Forelimb muscle (tissue), 1 donor: ENCODE measurements at places on chromosomes 16 and 17.

DNA sequence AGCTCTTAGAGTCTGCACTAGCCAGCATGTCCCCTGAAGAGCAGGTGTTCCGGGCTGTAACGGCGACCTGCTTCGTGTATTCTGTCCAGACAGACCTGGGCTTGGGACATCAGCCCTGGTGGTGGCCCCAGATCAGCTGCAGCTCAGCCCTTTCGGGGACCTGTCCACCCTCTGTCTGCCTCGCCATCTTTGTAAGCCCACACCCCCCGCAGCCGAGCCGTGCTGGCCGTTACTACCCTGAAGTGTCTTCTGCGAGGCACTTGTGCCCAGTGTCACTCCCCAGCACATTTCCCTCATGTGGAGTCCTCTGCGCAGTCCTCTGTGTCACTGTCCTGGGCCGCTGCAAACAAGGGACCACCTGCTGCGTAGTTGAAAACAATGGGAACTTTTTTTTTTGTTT lies 10.4 kb downstream of the CARD14 start:
- no peak for DNase-seq

- DNase-seq = no peak
Observed at GRCh38 chr17:34525651-34526050, 53.7 kb upstream of the TMEM132E start.

- DNase-seq = no peak
Observed at GRCh38 chr16:87351320-87351698, 32.3 kb downstream of the FBXO31 start.

DNA sequence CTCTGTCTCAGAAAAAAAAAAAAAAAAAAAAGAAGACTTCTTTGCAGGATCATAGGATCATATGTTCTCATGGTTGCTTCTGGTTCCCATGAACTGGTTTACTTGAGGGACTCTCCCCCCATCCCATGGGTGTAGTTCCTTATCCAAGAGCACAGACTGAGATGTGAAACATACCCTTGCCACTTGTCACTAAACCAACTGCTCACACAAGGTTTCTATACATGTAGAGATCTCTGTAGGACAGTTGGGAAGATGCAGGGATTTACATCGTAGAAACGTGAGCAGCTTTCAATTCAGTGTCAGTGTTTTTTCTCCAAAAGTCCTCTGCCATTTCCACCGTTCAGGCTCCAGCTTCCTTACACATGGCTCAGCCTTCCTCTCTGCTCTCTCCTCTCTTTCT lies 11.1 kb upstream of the TMEM94 start:
- DNase-seq = no peak

DNA sequence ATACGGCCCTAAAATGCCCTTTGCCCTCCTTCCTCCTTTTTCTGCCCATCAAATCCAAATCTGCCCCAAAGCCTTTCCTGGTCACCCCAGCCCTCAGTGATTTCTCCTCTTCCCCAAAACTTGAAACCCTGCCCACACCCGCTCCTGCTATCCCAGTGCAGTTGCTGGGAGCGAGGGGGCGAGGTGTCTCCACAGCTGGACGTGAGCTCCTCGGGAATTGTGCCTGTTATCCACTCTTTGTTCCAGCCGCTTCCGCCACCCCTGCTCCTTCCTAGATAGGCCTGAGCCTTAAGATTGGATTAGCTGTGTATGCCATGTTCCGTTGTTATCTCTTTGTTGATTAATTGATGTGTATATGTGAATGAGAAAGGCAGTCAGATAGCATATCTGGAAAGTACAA lies 2.6 kb upstream of the KRT35 start:
- no peak for DNase-seq

GRCh38 chr16:67451061-67451703 lies 20.3 kb downstream of the HSD11B2 start:
- no peak for DNase-seq

DNA sequence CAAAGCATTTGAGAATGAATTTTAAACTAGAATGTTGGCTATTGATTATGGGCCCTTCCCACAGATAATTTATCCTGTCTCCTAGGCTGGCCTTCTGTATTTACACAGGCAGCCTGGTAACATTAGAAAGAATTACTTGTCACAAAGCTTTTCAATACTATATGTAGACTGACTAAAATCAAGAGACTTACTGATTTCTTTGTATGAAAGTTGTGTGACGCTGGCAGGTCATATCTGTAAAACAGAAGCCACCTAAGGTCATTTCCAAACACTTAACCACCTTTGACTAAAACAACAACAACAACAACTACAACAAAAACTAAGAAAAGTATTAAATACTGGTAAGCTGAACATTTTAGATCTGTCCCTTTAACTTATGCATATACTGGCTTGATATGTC lies 329.0 kb upstream of the TBX2 start:
- DNase-seq = no peak

DNA sequence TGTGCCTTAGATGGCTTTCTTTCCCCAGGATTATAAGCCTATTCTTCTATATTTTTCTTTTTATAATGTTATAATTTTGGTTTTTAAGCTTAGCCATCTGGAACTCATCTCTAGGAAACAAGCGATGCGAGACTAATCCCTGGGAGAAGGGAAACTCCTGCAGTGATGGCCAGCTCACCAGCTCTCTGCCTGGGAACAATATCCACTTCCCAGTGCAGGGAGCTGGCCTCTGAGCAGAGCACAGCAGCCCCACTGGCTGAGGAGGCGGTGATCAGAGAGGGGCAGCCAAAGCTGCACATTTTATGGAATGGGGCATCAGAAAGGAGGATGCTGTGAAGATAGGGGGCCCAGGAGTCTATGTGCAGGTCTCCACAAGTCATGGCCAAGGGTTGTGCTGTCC lies 183.3 kb downstream of the LGALS9B start:
- DNase-seq = no peak

DNA sequence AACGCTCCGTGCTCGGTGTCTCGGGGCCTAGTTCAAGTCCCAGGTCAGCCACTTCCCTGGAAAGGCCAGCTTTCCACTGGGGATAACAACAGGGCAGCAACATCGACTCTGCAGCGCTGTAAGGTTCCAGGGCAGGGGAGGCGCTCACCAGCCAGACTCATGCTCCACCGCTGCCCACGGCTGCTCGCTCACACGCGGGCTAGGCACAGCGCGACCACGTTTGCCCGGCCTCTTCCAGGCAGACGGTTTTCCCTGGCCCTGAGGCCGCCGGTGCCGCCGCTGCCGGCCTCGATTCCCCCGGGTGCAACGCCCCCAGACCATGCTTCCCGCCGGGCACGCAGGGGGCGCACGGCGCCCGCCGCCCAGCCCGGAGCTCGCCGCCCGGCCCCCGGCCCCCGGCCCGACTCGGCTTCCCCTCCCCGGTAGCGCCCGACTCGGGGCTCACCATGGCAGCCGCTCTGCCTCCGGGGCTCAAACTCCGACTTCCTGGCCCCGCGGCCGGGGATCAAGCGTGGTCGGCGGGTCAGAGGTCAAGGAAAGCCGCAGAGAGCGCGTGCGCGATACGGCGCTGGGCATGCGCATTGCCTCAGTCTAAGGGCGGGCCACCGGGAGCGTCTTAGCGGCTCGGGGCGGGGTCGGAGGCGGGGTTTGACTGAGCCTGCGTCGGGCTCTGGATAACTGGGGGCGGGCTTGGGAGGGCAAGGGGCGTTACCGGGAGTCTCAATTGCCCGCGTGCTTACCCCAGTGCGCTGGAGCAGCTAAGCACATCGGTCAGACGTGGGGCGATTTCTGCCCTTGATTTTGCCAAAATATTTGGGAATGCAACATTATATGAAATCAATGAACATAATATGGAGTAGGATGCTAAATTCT lies at the start of gene PAM16:
Gene PAM16 (minus strand): TSS at position 535 of the 873 bp plus-strand sequence. CDS start 87 bp downstream, at position 448.
- peak; percentile 72 for DNase-seq

DNA sequence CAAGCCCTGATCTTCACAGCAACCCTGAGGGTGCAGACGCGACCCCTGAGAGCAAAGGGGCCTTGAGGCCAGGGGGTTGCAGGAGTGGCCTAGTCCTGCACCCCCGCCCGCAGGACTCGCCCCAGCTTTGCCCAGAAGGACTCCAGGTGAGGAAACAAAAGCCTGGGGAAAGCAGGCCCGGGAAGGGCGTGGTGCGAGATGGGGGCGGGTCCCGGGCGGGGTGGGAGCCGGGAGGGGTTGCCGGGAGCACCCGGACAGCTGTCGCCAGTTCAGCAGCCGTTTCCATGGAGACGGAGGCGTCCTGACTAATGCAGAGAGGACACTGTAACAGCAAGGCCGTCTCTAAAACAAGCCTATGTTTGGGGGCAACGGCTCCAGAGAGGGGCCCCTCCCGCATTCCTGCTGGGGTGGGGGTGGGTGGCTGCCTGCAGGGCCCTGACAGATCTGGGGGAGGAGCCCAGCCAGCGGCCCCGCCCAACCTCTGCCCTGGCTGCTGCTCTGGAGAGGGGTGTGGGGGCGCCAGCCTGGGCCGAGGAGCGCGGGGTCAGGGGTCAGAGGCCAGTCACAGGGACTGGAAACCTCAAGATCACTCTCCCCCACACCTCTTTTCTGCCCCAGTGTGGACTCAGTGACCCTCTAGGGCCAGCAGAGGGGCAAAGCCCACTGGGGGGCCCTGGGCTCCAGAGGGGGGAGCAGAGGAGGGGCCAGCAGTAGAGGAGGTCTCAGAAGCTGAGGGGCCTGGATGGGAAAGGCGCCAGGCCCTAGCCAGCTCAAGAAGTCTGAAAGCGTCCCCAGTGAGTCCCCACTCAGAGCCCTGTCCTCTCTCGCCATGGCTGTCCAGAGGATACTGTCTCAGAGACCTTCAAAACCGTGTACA lies 3.1 kb upstream of the TPPP3 start:
- no peak for DNase-seq

DNA sequence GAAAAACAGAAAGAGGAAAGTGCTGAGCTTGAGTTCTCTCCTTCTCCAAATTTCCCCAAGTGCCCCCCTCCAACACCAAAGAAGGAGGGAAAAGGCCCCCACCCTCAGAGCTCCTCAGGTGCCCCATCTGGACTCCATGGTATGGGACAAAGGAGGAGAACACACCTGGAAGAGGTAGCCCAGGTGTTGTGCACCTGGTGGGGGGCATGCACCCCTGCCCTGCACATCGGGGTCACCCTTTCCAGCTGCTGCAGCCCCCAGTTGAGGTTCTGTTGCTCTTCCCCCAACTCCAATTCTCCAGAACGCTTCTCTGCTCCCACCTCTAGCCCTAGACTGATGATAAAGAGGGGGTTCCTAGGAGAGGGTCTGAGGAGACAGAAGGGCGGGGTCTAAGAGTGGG lies 3.0 kb upstream of the COL1A1 start:
- no peak for DNase-seq

- no peak for DNase-seq
Observed at GRCh38 chr17:2438823-2439222, 38.0 kb upstream of the MNT start.

GRCh38 chr16:63980763-63981162 lies 1141.1 kb downstream of the CDH11 start:
- no peak for DNase-seq

GRCh38 chr16:50469744-50470321 lies 78.4 kb upstream of the NKD1 start:
- DNase-seq = no peak

DNA sequence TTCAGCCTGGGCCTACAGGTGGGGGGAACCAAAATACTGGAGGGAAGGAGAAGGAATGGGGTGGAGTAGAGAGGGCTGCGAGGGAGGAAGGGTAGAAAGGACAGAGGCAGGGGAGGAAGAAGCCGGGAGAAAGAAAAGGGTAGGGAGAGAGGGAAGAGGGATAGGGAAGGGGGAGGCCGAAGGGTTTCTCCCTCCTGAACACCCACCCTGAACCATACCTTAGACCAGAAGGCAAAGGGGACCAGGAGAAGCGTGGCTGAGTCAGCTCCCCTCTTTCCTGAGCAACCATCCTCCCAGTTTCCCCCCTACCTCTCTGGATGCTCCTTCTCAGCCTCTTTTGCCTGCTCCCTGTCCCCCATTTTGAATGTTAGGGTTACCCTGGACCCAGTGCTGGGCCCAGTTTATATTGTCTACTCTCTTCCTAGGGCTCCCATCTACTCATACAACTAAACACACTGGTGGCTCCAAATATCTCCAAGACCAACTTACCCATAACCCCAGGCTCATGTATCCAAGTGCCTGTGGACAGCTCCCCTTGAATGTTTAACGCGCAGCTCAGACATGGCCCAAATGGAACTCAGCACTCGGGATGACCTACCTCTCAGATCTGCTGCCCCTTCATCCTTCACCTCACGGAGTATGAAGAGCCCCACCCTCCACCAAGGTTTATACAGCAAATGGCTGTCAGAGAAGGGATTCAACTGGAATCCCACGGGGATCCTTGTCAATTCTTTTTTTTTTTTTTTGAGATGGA lies 7.8 kb downstream of the TSPOAP1 start:
- no peak for DNase-seq

- DNase-seq = no peak
Observed at GRCh38 chr16:56812884-56813283, 52.1 kb upstream of the SLC12A3 start.

DNA sequence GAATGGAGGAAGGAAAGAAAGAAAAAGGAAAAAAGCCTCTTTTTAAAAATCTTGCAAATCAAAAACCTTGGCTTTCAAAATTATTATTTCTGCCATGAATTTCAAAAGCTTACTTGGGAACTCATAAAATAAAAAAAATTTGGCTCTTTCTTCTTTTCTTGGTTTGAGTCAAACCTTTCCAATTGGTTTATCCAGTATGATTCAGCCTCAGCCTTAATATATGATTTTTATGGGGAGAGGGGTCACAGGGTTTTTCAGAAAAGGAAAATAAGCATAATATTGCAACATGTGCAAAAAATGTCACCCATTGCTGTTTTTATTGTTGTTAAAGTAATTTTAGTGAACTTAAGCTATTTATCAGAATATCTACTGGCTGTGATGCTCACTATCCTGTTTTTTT lies 31.2 kb upstream of the HAPSTR1 start:
- DNase-seq = no peak

DNA sequence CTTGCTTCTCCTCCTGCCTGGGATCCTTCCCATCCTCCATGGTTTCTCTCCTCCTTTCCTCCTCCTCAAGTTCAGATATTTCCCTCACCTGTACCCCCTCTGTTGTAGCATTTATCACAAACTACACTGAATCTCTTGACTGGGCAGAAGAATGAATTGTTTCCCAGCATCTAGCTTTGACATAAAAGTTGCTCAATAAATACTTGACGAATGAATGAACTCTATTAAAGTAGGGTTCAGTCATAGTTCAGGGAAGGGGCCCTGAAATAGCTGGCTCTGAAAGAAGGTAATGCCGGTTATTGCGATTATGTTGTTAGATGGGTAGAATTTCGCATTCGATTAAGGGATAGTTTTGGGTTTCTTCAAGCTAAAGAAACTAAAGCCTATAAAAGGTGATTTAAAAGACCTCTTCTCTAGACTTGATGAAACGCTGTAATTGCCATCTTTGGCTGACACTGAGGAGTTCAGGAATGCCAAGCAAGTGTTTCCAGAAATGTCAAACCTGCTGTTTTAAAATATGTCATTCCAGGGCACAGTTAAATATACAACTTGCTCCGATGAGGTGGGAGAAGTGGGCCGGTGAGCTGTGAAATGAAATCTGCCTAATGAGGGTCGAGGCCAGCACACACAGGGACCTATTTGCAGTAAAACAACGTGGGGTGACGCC lies 1.0 kb upstream of the CPD start:
- DNase-seq = no peak

DNA sequence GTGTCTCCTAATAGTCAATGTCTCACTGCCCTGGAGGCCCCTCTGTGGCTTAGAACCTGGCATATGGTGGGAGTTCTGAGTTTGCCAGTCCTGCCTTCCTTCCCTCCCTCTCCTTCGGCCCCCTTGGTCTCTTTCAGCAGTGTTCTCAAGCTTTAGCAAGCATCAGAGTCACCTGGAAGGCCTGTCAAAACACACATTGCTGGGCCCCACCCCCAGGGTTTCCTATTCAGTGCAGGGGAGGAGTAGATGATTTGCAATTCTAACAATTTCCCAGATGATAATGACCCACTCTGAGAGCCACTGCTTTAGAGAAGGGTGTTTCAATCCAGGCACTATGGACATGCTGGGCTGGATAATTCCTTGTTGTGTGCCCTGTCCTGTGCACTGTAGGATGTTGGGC lies 26.4 kb upstream of the TMEM220 start:
- DNase-seq = no peak

GRCh38 chr16:3036726-3037315 lies at the start of gene BICDL2:
BICDL2 (minus strand) TSS chr16:3036944; CDS start chr16:3035496, 1,448 bp downstream.
- no peak for DNase-seq
